ENCODE measurements at places on chromosomes 4 and X.

GRCh38 chrX:38293741-38294140, 33.6 kb downstream of the RPGR start:
- DNase-seq: no peak

- no peak for DNase-seq
Observed at GRCh38 chrX:39890807-39891206, 207.0 kb downstream of the BCOR start.

DNA sequence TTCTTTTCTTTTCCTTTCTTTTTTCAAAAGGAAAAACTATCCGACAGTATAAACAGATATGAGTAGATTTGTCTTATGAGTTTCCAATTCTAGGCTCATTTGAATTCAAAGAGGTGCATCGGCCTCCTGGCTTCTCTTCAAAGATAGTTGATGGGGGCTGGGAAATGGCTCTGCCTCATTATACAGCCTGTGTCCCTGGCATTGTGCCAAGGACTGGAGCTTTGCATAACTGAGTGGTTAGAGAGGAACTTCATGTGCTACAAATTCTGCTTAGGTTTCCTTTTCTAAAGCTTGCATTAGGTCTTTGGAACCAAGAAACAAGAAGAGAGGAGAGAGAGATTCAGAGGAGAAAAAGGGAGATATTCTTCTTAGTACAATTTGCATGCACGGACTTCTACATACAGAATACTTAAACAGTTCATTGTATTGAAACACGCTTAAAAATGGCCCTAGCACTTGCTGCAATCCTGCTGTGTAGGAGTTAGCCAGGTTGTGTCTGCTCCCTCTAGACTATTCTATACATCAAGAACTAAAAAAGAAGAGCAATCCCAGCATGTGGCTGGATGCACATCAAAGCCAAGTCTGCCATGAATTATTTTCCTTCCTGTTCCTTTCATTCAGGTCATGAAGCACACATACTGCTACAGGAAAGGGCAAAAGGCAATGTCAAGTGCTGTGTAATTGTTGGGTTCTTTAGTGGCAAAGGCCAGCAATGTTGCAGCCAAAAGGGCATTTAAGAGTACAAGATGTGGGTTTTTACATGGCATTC, 70.9 kb downstream of the INTS12 start:
- DNase-seq: peak; percentile 47

DNA sequence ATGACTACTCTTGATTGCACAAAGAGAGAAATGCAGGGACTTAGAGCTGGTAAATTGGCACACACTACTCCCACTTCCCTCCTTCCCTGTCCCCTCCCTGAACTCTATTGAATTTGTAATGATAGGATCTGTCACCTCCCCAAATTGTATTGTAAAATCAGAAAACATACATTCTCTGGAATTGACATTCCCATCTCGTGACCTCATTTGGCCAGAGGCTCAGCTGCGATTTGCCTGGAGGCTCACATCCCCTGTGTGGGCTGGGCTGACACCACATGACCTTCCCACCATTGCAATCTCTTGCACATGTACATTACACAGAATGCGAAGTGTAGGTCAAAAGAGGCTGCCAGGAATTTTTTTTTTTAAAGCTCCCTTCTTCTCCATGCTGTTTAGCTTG, 172.1 kb downstream of the MID1IP1 start:
- DNase-seq: no peak

DNA sequence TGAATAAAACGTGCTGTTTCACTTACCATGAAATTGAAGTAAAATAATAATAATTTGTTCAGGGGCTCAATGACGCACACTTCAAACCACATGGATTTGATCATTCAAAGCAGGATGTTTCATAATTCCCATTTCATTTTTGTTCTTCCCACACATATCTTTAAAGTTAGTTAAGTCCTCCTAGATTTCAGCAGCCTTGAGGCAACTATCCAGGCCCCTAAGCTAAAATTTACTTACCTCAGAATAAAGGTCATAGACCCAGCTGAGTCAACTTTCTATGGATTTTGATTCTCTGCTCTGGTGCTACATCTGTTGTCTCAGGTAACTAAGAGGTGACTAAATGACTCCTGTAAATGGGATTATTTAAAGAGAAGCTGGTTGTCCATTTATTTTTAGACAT, 25.0 kb downstream of the GPR174 start:
- no peak for DNase-seq

DNA sequence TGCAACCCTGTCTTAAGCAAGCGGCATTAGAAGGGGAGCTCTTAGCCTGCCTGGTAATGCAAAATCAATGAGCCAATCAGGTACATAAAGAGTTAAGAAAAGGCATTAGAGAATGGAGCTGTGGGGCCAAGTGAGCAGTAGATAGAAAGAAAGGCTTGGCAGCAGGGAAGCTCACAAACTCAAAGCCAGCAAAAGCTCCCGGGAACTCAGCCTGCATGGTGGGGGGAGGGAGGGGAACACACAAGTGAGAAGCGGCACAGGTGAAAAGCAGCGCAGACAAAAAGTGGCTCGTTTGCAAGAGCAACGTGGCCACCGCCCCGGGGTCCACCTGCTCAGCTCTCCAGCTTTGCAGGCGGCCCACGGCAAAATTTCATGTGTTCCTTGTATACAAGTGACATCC, 818.5 kb downstream of the FAM133A start:
- DNase-seq: no peak

DNA sequence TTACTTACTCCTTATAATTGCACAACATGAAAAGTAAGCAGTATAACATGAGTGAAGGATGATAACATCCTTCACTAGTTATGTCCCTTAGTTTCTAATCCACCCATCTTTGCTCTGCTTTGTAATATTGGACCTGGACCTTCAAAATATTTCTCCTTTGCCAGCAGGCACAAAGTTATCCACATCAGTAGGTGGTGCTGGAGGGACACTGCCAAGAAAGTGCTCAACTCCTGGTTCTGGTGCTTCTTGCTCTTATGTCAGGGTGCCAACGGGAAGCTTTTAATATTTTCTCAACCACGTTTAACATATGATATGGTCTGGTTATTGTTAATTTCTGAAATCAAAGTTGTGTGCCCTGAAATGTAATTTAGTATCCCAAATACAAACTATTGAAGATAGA, 49.1 kb downstream of the TMEM165 start:
- DNase-seq: no peak

DNA sequence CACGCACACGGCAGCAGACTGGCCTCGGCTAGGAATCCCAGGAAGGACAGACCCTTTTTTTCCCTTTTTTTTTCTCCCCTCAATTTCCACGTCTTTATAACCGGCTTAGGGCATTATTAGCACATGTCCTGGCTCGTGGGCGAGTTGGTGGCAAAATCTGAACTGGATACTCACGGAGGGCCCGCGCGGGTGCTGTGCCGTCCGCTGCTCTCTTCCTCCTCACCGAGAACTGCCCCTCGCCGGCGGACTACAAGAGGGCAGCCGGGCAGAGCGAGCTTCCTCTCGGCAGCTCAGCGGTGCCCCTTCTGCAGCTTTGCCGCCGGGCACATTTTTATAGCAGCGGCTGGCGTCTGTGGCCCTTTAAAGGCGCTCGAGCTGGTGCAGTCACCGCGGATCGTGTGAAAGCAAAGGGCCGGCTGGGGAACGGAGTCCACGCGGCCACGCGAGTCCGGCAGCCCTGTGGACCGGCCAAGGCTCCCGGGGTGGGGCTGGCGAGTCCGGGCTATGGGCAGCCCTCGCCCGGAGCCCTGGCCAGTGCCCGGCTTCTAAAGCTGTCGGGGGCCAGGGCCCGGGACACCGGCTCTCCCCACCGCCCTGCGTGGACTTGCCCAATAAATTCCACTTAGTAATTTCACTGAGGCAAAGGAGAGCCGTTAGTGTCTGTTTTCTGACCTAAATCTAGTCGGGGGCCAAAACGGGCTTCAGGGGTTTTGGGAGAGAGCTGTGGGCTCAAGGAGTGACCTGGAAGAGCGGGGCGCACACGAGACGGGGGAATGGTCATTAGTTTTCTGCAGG, 1.3 kb upstream of the CITED1 start:
- DNase-seq: peak; percentile 4

- no peak for DNase-seq
Observed at GRCh38 chr4:155077452-155078229, 130.8 kb upstream of the NPY2R start.

- DNase-seq: no peak
Observed at GRCh38 chrX:63718010-63718694, 66.9 kb downstream of the ARHGEF9 start.

DNA sequence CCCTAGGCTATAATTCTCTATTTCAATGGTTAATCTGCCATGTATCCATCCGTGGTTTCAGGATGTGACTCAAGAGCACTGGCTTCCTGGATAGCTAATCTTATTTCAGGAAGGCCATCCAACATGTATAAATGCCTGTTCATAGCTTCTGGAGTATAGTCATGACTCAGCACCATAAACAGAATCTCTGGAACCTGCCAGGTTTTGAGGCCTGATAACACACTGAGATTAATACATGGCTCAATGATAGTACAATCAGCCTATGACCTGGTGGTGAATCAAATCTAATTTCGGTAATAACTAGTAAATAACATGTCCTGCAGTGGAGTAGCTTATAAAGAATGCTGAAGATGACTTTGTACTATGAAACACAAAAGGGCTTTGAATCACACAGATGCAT, 5.7 kb upstream of the IL13RA2 start:
- DNase-seq: no peak

DNA sequence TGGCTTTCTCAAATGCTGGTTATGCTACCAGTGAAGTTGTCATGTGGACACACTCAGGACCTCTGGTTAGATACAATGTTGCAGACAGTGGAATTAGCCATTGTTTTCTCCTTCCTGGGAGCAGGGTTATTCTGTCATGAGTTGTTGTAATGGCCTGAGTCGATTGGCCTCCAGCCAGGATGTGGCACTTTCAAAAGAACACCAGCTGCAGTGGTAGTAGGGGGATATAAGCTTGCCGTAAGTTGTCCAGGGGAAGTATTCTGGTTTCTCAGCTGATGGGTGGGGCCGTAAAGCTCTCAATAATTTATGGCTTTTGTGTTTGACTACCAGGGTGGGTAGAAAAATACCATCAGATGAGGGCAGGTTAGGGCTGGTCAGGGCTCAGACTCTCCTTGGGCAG, 697.5 kb upstream of the GNPDA2 start:
- DNase-seq: no peak

- no peak for DNase-seq
Observed at GRCh38 chr4:101211146-101211553, 136.2 kb downstream of the PPP3CA start.

DNA sequence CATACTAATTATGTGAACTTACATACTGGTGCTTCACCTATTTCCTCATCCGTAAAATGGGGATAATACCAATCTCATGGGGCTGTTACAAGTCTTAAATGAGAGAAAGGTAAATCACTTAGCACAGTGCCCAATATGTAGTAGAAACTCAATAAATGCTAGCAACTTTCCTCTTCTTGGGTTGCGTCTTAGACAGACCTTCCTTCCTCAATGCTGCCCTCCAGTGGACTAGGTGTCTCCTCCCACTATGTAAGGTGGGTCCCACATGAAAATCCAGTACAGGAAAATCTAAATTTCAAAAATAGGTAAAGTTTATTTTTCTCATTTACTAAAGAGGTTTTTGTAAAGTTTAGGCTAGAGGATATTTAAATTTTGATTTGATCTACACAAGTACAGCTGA, 20.6 kb downstream of the ZDHHC9 start:
- no peak for DNase-seq

GRCh38 chr4:122100508-122100907, 51.6 kb upstream of the BLTP1 start:
- no peak for DNase-seq

GRCh38 chrX:119477812-119478232, 9.6 kb downstream of the SLC25A5 start:
- DNase-seq: no peak

DNA sequence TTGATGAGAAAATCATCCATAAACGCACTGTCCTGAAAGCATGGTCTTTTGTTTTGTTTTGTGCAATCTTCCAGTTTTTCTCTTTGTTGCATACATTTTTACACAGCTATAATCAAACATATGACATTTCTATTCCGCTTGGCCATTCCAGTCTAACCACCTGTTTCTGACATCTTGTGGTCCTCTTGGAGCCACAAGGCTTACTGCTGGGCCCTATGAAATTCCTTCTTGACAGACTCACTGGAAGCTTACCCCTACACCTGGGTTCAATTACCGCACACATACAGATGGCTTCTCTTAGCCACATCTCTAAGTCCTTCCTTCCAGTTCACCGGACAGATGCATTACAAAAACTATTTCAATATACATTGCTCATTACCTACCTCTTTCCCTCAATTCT, 72.4 kb downstream of the PAPSS1 start:
- no peak for DNase-seq

DNA sequence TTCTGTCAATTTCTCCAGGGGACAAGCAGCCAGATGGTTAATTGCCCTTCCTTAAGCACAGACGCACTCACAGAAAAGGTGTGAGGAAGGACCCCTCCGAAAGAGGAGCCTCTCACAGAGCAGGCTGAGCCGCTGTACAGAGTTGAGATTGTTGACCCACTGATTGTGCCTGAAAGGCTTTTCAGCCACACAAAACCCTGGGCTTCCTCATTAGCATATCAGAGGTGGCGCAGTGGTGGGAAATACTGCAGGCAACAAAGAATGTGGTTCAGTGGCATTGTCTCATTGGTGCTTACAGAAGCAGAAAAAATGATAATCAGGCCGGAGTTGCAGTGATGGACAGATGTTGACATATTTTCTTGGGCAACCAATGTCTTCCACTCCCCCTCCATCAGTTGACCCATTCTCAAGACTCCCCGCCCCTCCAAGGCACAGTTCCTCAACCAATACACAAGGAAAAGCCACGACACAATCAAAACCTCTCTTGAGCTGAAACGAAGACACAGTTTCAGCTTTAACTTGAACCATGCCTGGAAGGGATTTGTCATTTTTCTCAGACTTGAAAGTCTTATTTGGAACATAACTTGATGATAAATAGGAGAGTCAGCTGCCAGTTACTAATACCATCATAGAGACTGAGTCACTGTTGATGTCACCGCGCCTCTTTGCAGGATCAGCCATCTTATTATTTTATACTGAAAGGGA, 53.1 kb downstream of the ATXN3L start:
- no peak for DNase-seq

- DNase-seq: no peak
Observed at GRCh38 chr4:114052227-114052626, 72.8 kb upstream of the ARSJ start.
